Activated T-helper 2 cell treated with anti-CD3 and anti-CD28 coated beads, Interferon-gamma antibody, Interleukin-2, Interleukin-4, amounts not matched to agents 10 μg/mL and 5 μg/mL and 100 μg/mL, durations not matched to agents 14 hours and 24 hours and 36 hours (primary cell): ENCODE measurements at places on chromosomes 3 and 15. TPM values are rescaled to one million over a fixed set of nuclear protein-coding genes. Genes with fewer than 3 reads are reported as not detected.
A peak's percentile ranks its signal among the peaks of the same experiment; 100 is the strongest.

STXBP5L gene
- not detected in 2 replicates for total RNA-seq

IFT57 gene
- total RNA-seq: 21.6 and 22.0 TPM in 2 replicates

MYNN gene
- 13.8 and 15.5 TPM in 2 replicates for total RNA-seq

ABCC5 gene
- 20.6 and 21.0 TPM in 2 replicates for total RNA-seq

C3orf22 gene
- not detected in 2 replicates for total RNA-seq

MYO9A gene
- 25.1 and 26.2 TPM in 2 replicates for total RNA-seq

MUSTN1 gene
- total RNA-seq: 1.9 and 2.6 TPM in 2 replicates

TBCCD1 gene
- total RNA-seq: 17.5 and 17.7 TPM in 2 replicates

GRCh38 chr3:73547427-73548248, 77.1 kb downstream of the PDZRN3 start:
- DNase-seq: no peak

GRCh38 chr3:125156456-125156855, 56.1 kb downstream of the SLC12A8 start:
- no peak for DNase-seq

- DNase-seq: peak; percentile 23
These were observed 420.3 kb upstream of the CFAP20DC start for GRCh38 chr3:59469948-59470723.

- no peak for DNase-seq
These were observed 214.8 kb downstream of the ZMAT3 start for GRCh38 chr3:178856804-178857203.

DNA sequence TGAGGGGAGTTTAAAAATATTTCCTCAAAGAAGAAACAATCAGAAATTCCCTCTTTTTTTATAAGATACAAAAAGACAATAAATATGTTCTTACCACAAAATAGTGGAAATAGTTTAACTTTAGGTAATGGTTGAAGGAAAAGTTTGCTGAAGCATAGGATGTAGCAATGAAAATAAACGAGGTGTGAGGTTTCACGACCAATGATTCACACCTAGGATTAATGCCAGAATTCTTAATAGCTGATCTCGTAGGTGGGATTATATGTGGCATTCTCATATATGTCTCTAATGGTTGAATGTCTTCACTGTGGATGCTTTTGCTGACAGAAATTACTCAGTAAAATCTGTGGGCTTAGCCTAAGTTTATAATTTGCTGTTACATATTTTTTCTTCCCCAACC, 467.7 kb downstream of the FGF12 start:
- DNase-seq: no peak

DNA sequence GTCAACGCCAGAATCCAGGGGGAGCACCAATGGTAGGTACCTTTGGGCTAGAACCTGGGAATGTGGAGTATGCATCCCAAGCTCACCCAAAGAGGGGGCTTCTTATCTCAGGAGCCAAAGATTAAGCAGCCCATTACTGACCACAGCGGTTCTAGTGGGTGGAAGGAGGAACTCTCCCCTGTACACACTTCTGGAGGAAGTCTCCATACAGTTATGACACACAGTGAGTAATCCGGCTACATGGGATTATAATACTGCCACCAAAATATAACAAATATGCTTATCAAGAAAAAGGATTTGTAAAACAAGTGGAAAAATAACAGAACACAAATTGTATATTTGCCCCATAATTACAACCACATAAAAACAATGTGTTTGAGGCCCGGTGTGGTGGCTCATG, 8.4 kb downstream of the MYO1E start:
- DNase-seq: no peak

- DNase-seq: peak; percentile 50
These were observed 15.6 kb downstream of the PIF1 start for GRCh38 chr15:64809649-64810496.

GRCh38 chr15:58040150-58040549, 25.4 kb downstream of the ALDH1A2 start:
- DNase-seq: no peak

DNA sequence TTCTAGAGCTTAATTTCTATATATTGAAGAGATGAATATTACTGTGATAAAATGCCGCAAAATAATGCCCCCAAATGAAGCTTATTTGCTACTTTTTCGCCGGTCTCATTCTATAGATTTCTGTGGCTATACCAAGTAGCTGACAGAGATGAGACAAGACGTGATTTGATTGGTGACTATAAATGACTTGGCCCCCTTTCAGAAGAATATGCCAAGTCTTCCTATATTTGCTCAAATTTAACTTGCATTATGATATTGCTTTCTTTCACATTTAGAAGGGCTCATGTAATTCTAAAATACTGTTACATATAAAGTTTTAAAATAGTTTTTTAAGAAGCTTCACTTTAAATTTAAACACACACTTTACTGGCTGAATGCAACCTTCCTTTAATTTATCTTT, 180.1 kb downstream of the SUCLG2 start:
- DNase-seq: no peak

- no peak for DNase-seq
These were observed 75.5 kb upstream of the TRA2B start for GRCh38 chr3:186013312-186013711.

GRCh38 chr3:129315223-129315997, 36.7 kb downstream of the HMCES start:
- no peak for DNase-seq

DNA sequence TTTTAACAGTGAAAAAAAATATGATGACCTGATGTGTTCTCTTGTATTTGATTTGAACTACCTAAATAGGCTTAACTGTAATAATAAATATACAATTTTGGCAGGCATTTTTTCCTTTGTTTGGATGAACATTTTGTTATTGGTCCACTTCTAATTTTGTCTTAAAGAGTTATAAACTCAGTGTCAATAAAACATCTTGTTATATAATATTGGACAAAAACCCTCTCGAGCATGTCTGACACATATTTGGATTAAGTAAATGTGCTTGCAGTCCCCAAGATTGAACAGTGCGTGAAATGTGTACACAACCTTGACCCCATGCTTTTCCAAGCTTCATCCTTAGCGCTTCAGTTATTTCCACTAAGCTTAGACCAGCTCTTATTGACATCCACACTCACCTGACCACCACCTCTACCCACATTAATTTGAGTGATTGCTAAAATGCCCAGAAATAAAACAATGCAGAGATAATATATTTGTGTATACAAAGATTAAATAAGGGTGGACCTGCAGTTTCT, 131.7 kb upstream of the ZBED2 start:
- no peak for DNase-seq

DNA sequence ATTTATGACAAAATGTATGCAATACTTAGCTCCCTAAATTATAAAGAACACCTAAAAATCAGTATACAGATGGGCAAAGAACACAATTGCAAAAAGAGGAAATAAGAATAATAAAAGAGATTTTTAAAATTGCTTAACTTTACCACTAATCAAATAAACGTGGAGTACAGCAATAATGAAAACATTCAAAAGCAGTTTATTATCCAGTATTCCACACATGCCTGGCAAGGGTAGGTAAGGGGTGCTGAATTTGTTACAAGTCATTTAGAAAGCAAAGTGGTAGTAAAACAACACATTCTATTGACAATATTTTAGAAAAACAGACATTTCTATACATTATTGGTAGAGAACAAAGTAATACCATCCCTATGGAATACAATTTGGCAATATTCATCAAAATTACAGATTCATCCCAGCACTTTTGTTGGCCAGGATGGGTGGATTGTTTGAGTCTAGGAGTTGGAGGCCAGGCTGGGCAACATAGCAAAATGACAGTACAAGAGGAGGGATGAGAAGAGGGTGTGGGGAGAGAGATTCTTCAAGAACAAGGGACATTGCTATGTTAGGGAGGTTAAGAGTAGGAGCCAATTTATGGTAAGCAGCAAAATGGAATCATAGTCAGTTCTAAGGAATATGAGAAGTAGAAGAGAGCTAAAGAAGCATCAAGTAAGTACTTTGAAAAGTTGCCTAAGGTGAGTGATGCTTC, 3.7 kb upstream of the ACKR4 start:
- DNase-seq: no peak

DNA sequence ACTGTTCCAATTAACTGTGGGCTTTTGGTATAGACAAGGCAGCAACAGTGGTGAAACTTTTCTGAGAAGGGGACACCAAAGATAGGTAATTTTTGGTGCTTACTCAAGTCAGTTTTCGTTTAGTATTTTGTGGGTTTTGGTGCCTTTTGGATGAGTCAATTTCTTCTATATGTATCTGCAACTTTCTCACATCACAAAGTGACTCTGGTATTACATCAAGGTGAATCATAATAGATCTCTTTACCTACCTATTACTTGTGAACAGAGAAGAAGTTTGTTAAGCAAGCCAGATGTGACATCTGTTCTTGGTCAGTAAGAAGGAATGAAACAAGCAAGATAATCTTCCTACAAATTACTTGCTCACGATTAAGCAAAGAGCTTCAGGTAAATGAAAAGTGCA, 732.4 kb upstream of the DPPA4 start:
- no peak for DNase-seq

- no peak for DNase-seq
These were observed 28.8 kb downstream of the LIMD1 start for GRCh38 chr3:45623393-45623792.

- no peak for DNase-seq
These were observed 97.7 kb upstream of the PRR20G start for GRCh38 chr3:127385540-127385870.

- DNase-seq: no peak
These were observed 961.4 kb downstream of the VGLL3 start for GRCh38 chr3:86029590-86029989.

DNA sequence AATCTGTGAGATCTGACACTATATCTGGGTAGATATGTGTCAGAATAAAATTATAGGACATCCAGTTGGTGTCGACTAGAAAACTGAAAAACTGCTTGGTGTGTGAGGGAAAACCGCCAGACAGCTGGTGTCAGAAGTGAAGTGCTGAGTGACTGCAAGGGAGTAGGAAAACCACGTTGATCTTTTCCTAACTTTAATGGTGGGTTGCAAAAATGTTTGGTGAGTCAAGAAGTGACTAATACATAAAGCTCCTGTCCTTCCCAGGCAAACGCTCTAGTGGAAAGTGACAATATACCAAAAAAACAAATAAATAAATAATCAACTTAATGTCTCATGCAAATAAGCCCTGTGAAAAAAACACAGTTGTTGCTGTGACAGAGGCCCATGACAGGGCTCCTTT, 7.3 kb upstream of the CD96 start:
- DNase-seq: no peak

GRCh38 chr15:75107516-75107907, 84.1 kb downstream of the PPCDC start:
- DNase-seq: no peak

DNA sequence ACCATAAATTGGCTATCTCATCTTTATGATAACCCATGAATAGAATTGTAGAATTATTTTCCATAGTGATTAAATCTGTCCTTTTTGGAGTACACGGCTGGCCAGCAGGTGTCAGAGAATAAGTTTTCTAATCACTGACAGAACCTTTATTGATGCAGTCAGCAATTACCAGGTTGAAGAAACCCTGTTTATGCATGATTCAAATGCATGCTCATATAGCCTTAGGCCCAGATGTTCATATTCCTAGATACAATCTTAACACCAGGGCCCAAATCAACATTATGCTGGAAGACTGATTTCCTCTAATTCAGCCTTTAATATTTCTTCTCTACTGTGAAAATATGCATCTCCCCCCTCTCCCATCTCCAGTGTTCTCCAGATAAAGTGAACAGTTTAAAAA, 243.5 kb upstream of the DCBLD2 start:
- no peak for DNase-seq

GRCh38 chr3:146100180-146100579, 60.8 kb downstream of the PLOD2 start:
- DNase-seq: no peak

DNA sequence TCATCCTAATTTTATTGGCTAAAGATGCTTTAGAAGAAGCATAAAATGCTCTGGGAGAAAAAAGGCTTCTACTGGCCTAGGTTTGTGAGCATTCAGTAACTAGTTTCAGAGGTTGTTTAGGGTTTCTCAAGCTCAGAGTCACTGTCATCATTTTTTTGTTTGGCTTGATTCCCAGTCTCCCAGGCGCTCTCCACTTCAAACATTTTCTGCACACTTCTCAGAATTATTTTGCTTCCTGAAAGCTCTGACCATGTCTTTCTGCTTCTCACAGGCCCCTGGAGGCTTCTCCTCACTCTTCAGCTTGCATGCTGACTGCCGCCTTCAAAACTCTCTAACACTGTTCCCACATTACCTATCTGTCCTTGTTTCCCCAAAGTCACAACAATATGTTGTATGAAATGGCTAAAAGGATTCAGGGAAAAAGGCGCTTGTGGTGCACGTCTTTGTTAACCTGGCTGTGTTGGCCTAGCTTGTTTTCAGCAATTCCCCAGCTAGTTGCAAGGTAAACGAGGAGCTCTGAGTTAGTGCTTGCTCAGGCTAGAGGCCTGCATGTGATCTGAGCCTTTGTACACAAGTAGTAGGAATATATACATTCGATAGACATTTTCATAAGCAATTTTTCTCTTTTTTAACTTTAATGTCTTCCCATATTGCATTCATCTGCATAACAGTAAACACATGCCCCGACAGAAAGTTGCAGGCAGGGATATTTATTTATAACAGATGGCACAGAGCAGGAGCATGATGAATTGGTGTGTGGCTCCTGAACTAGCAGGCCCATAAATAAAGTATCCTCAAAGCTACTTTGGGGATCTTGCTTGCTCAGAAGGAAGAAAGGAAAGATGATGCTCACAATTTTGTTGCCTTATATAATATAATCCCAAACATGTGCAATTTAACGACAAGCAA, 129.2 kb upstream of the DPH6 start:
- no peak for DNase-seq

DNA sequence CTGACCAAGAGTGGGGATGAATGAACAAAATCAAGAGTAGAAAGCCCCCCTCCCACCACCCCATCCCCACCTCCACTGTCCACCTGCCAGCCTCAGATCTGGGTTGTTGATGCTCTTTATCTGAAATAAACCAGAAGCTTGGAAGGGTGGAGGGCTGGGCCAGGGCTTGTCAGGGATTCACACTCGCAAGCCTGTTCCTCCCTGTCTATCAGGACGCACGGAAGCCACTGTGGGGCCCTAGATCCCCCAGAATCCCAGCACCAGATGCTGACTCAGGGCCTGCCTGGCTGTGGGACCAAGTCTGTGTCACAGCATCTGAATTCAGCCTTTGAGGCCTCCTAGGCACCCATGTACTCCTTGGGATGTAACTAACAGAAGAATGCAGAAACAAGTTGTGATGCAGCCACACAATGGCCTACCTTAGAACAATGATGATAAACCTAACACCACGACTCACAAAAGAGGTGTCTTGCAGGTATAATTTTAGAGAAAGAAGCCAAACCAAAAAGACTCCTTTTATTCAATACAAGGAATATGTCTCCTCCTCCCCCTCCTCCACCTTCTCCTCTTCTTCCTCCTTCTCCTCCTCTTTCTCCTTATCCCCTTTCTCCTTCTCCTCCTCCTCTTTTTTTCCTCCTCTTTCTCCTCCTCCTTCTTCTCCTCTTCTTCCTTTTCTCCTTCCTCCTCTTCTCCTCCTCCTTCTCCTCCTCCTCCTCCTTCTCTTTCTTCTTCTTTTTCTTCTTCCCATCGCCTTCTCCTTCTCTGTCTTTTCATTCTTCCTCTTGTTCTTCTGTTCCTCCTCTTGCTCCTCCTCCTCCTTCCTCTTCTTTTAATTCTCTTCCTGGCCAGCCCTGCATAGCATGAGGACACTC, 234.7 kb downstream of the PLCL2 start:
- no peak for DNase-seq
